D721Med (cell line): ENCODE measurements at places on chromosomes 5 and 9.

- no peak for DNase-seq
Observed at GRCh38 chr9:87531370-87532295, 34.0 kb downstream of the DAPK1 start.

DNA sequence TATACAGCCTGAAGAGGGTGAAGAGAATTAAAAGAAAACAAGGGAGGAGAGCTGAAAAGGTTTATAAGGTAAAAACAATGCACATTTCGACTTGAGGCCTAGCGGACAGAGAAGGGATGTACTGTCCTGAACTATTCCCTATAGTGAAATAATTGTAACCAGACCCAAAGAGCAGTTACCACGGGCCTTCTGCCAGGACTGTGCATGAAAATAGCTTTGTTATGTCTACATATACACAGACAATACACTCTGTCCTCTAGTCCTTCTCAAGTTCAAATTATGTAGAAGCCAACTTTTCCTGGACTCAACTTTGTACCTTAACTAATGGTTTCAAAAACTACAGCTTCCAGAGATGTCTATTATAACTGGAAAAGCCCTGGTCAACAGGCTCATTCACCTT is 223.7 kb downstream of the PCSK5 start:
- no peak for DNase-seq

DNA sequence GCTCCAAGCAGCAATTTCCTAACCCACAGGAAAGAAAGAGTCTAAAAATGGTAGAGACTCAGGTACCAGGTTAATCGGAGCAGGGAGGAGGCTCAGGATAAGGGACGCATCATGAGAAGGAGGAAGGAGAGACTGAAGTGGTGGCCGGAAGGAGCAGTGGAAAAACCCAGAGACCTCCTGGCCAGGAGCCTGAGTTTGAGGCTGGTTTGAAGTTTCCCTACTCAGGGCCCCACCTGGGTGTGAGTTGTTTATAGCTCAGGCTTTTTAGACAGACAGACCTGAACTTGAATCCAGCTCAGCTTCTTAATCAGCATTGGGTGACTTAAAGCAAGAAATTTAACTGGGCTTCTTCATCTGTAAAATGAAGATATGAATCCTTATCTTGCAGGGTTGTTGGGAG is 11.9 kb upstream of the AQP7 start:
- DNase-seq = no peak

- DNase-seq = no peak
Observed at GRCh38 chr9:21988056-21988990, 5.9 kb downstream of the CDKN2A start.

DNA sequence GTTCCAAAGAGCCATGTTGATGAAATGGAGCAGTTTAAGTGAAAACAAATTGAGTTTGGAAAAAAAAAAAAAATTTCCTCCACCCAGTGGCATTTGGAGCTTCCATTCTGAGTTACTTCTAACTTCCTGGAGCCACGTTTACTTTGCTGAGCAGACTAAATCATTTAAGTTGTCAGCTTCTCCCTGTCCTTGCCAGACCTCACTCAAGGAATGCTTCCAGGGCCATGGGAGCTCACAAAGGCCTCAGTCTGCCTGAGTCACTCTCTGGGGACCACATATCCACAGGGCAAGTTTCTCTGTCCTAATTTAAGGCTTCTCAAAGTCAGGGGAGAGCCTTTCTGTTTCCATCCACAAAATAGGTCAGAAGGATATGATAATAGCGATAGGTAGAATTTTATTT is 210.3 kb upstream of the TNC start:
- DNase-seq = no peak

- no peak for DNase-seq
Observed at GRCh38 chr5:55645304-55645703, 66.8 kb downstream of the SLC38A9 start.

DNA sequence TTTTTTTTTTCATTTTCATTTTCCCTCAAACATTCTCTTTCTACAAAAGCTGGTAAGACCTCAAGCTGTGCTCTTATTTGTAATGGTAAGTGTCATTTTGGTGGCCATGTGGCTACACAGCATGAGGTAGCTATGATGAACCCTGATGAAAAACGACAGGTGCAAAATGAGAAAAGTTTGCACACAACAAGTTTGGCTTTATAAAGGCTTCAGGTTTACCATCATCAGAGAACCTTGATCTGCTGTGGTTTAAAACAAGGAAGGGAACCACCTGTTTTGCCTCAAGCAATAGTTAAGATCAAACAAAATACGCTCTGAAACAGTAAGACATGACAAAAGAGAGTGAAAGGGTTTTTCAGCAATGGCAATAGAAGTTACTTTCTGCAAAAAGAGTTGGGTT is 1124.6 kb upstream of the ACO1 start:
- no peak for DNase-seq

GRCh38 chr9:71663931-71664459 is 104.3 kb downstream of the CEMIP2 start:
- no peak for DNase-seq

DNA sequence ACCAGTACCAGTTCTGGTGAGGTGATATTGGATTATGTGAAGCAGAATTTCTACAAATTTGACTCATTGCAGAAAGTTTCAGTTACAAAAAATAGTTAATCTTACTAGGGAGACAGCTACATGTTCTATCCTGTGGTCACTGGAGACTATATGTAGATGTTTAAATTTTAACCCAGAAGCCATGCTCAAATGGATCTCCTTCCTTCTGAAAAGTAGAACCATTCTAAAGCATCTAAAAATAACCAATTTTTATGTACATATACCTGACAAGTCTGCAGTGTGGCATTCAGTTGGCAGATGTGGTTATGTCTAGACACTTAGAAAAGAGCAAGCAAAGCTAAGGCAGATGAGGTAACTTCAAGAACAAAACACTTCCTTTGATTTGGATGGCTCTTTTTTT is 65.5 kb upstream of the POU4F3 start:
- no peak for DNase-seq

DNA sequence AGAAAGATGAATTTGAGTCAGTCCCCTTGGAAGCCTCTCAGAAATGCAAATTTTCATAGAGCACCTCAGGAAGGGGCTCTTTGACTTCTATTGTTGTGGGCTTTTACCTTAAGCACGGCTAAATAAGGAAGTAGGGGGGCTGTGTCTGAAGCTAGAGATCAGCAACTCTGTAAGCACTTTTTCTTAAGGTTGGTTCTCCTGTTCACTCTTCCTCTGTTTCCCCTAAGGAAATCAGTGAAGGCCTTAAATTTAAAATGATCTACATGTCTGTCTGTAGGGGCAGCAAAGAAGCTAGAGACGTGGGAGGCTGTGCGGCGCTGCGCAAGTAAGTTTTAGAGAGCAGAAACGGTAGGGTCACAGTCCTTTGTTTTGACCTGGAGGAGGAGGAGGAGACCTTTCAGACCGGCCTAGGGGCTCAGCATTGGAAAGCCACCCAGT is 1.2 kb upstream of the CDC14B start:
- DNase-seq = no peak

- DNase-seq = no peak
Observed at GRCh38 chr5:81750308-81751008, 439 bp downstream of the SSBP2 start.

DNA sequence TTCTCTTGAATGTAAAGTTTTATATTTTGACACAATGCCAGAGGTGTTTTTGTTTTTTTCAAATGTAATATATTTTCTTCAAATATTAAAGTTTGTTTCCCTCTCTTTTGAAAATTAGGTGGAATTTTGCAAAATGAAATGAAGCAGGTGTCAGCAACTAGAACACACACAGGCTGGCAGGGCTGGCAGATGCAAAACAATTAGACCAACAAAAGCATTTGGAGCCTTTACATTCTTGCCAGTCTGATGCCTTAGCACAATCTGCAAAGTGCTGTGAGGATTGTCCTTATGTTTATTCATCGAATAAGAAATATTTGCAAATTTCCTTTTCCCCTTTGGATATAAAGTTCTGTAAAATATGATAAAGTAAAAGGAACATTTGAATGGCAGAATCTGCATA is 1063.9 kb downstream of the CDH9 start:
- no peak for DNase-seq

DNA sequence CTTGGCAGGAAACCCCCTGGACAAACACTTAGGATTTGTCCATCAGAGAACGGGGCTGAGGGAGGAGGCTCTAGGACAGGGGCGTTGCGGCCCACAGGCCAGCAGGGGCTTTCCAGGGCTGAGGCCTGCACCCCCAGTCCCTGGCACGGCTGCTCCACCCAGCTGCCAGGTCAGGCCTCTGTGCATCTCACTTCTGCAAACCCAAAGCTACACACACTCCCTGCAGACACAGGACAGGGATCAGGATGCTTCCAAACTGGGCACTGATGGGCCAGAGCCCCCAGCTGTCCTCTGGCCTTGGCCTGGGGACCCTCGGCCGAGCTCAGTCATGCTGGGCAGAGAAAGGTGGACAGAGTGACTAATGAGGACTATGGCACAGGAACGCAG is 106.2 kb upstream of the SARDH start:
- DNase-seq = no peak

- no peak for DNase-seq
Observed at GRCh38 chr5:83767409-83767992, 46.8 kb upstream of the HAPLN1 start.
